ENCODE measurements at places on chromosomes 7 and 10. TPM values are rescaled to one million over a fixed set of nuclear protein-coding genes. Genes with fewer than 3 reads are reported as not detected.

- DNase-seq, result no peak
Observed at GRCh38 chr10:129621693-129622092, 154.7 kb downstream of the MGMT start.

DNA sequence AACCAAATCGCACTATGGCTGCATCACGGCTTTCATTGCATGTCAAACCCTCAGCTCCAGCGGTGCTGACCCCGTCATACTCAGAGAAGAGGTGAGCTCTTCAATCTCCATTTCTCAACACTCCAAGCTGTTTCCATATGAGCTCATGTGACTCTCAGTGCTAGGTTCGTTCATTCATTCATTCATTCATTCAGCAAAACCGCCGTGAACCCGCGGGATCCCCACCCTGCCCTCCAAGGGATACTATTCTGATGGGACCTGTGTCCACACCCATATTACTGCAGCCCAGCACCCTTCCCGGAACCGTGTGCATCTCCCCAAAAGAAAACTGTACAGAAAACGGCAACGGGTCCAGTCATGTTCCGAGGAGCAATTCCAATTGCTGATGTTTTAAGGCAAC is 184.7 kb downstream of the DIP2C start:
- DNase-seq, result no peak

DNA sequence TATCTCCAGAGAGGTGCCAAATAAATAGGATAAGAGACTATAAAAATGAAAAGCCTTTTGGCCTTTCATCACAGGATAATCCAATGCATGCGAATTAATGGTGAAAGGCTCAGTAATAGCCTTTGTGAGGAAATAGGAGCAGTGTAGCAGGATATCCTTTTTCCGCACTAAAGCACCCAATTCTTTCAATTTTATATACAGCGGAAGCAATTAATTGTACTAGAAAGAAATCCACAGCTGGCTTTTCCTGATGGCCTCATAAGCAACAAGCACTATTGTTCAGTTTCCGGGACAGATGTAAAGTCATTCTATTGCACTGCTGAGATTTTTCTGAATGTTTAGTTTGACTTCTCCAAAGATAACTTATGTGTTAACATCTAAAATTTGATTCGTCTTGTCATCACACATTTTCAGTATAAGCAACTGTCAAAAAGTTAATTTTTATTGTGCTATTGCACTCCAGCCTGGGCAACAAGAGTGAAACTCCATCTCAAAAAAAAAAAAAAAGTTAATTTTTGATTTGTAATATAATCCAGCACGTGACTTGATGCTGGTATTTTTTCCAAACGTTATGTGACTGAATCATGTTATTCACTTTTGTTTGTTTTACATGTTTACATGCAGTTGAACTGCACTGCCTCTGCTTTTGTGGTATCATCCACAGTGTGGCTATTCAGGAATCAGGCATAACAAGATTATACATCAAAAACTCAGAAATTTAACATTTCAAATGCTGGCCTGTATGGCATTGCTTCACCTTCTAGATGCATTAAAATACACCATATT is 8.4 kb upstream of the BMPR1A start:
- no peak for DNase-seq

DNA sequence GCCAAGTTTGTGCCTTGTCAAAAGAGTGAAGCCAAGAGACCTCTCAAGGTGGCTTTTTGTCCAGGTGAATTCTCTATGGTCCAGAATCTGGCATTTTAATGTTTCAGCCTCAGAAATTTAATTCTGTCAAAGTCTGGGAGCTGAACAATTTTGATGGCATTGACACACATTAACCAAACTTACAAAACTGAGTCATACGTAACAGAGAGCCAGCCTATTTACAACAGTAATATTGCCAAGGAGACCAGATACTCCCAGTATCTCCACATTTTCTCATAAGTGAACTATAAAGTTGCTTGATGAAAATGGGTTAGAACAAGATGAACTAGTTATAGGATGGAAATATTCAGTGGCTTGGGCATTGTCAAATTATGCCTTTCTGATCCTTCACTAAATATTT is 43.8 kb downstream of the PDE6C start:
- no peak for DNase-seq

- DNase-seq, result no peak
Observed at GRCh38 chr7:1425292-1426136, 33.8 kb downstream of the MICALL2 start.

DNA sequence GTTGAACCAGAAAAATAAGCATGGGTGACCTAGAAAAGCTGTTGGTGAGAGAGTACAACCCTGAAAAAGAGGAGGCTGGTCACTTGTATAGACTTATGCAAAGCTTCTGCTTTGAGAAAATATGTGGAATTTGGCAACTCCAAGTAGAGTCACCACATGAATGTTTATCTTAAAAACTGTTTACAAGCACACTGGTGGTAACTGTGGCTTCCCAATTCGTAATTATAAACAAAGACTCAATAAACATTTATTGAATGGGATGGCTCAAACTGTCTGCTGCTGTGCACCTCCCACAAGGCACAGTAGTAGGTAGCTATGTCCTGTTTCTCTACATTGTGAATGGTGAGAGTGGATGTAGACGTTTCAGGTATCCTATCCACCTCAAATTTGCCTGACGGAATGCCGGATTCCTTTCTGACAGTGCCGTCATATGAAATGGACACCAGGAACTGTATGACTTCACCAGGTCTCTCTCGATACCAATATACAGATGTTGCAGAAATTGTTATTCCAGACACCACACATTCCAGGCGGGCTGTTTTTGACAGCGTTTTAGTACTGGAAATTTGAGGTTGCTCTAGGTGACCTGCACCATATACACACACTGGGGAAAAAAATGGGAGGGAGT is 43.4 kb upstream of the TARP start:
- DNase-seq, result no peak

GRCh38 chr10:7335977-7336376 is 74.9 kb downstream of the SFMBT2 start:
- DNase-seq, result no peak

DNA sequence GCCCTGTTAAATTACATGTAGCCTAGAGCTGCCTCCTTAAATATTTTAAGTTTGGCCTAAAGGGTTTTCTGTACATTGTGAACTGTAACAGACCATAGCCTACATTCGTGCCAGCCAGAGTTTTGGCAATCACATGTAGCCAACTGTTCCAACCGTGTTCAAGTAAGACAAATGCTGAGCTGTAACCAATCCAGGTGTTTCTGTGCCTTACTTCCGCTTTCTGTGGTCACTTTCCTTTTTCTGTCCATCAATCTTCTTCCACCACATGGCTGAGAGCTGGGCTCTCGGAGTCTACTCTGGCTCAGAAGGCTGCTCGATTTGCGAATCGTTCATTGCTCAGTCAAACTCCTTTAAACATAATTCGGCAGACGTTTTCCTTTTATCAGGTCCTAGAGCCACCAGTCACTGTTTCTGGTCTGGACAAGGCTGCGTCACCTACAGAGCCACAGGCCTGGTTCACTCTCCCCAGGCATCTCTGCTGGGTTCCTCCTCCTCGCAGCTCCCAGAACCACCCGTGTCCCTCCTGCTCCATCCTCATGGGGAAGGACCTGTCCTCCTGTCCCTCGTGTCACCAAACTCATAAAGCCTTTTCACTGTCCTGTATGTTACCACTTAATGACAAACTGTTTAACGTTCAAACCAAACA is 158.0 kb upstream of the RHEB start:
- DNase-seq, result no peak

DNA sequence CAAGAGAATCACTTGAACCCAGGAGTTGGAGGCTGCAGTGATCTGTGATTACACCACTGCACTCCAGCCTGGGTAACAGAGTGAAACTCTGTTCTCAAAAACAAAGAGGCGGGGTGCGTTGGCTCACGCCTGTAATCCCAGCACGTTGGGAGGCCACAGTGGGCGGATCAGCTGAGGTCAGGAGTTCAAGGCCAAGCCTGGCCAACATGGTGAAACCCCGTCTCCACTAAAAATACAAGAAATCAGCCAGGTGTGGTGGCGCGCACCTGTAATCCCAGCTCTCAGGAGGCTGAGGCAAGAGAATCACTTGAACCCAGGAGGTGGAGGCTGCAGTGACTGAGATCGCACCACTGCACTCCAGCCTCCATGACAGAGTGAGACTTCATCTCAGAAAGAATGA is 42.4 kb upstream of the NCAPG2 start:
- DNase-seq, result no peak

- DNase-seq, result no peak
Observed at GRCh38 chr7:94439893-94440381, 45.2 kb downstream of the COL1A2 start.

- no peak for DNase-seq
Observed at GRCh38 chr10:24690961-24691512, 32.6 kb downstream of the ARHGAP21 start.

GRCh38 chr7:23353172-23353571 is 54.0 kb downstream of the MALSU1 start:
- DNase-seq, result no peak

DNA sequence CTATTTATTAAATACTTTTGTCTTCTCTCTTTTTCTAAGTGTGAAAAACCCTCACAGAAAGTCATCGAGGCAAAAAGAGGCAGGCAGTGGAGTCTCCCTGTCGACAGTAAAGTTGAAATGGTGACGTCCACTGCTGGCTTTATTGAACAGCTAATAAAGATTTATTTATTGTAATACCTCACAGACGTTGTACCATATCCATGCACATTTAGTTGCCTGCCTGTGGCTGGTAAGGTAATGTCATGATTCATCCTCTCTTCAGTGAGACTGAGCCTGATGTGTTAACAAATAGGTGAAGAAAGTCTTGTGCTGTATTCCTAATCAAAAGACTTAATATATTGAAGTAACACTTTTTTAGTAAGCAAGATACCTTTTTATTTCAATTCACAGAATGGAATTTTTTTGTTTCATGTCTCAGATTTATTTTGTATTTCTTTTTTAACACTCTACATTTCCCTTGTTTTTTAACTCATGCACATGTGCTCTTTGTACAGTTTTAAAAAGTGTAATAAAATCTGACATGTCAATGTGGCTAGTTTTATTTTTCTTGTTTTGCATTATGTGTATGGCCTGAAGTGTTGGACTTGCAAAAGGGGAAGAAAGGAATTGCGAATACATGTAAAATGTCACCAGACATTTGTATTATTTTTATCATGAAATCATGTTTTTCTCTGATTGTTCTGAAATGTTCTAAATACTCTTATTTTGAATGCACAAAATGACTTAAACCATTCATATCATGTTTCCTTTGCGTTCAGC is 43.4 kb downstream of the TARP start:
- DNase-seq, result no peak

GRCh38 chr10:110355922-110356627 is 51.4 kb upstream of the SMNDC1 start:
- DNase-seq, result peak; percentile 63

LIPK gene
- total RNA-seq, result not detected

UCN3 gene
- not detected for total RNA-seq

AKR1C4 gene
- total RNA-seq, result not detected
